ENCODE measurements at places on chromosomes 3 and 15.

- no peak for DNase-seq
Observed at GRCh38 chr3:140898340-140899180, 43.1 kb upstream of the SLC25A36 start.

DNA sequence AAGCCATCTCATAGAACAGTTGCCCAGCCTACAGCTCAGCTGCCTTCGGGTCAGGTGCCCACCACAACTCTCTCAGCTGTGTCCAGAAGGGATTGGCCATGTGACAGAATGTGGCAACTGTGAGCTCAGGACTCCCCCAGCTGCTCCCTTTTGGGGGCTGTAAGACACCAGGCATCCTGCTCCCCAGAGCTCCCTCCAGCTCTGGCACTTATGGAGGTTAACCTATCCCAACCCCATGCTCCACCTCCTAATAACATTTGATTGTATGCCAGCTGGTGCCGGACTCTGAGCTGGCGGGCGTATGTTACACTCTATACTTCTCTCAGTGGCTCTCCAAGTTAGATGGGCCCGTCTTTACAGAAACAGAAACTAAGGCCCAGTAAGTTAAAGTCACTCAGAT, 222.8 kb downstream of the FAM43A start:
- no peak for DNase-seq

GRCh38 chr15:82799183-82799841, 6.6 kb downstream of the FSD2 start:
- no peak for DNase-seq

GRCh38 chr3:177358977-177359592, 161.8 kb upstream of the TBL1XR1 start:
- peak; percentile 67 for DNase-seq

- no peak for DNase-seq
Observed at GRCh38 chr15:71050461-71050860, 64.8 kb upstream of the THSD4 start.

DNA sequence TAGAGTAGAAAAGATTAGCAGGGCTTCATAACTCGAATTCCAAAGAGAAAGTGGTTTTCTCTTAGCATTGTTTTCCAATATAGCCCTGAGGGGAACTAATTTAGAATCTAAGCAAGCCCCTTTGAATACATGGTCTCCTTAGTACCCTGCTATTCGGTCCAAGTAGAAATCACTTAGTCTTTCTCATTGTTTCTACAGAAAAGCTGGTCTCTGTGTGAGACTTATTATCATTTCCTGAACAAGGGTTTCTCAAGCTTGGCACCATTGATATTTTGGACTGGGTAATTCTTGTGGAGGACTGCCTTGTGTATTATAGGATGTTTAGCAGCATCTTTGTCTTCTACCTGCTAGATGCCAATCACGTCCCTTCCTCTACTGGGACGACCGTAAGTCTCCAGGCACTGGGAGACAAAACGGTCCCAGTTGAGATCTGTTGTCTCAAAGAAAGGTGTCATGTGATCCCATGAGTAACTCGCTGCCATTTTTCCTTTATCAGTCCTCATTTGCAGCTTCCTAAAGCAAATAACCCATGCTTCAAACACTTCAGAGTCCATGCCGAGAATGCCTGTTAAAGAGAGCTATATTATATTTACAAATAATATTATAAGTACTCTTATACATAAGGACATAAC, 230.7 kb upstream of the SLCO3A1 start:
- DNase-seq, result no peak

DNA sequence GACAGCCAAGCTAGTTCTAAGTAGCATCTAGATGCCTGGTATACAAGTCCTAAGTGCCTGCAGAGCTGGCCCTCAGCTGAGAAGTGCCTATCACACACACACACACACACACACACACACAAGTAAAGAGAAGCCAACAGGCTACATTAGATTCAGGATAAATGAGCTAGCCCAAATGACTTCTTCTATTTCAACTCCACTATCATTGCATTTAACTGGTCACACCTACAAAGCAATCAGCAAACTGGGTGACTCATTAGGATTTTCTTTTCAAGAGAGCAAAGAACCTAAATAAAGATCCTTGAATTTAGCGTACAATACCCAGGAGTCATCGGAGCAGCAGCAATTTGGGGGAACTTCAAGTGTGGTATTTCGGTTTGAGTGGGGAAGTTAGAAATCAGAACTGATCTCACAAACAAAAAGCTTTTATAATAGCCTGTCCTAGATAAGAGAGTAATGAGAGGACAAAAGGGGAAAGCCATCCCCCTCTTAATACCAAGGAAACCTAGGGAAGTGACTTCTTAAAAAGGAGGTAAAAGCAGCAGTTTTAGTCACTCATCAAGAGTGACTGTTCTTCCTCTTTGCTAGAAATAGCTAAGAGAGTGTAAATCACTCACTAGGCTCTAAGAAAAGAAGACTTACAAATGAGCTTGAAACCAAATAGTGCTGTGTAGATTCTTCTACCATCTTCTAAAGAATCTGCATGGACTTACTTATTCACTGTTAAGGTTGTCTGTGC, 112.7 kb downstream of the TNIK start:
- no peak for DNase-seq

DNA sequence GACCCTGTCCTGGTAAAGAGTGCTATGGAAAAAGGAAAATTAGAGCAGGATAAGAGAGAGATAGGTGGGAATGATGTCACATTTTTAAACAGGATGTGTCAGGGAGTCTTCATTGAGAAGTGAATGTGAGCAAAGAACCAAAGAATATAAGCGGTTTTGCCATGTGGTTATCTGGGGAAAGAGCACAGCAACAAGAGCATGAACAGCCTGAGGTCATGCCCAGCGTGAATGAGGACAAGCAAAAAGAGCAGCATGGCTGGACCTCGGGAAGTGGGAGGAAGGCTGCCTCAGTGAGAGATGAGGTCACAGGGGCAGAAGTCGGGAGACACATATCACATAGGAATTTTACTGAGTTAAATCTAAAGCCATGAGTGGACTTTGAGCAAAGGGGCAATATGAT, 82.8 kb upstream of the HES1 start:
- no peak for DNase-seq

GRCh38 chr3:16398648-16399047, 114.9 kb downstream of the RFTN1 start:
- DNase-seq, result no peak

- no peak for DNase-seq
Observed at GRCh38 chr3:83393276-83393675, 1565.5 kb upstream of the CADM2 start.

DNA sequence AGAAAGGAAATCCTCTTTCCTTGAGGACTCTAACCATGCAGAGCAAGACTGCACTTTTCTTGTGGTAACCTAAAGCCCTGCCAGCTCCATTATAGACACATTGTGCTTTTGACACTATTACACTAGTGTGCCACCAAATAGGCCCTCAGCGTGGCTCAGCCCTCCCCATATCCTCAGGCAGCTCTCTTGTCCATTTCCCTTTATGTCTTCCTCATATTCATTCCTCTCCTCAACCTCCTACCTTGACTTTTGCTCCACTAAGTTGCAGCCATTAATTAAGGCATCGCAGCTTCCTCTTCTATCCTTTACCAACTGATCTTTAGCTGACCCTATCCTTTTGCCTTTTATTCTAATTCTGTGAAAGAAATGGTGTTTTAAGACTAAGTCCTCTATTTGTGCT, 3.7 kb downstream of the ATG7 start:
- DNase-seq, result no peak

- no peak for DNase-seq
Observed at GRCh38 chr3:53594276-53594675, 99.9 kb downstream of the CACNA1D start.

GRCh38 chr3:54988302-54988837, 60.5 kb upstream of the LRTM1 start:
- DNase-seq, result no peak

GRCh38 chr15:57522148-57522547, 69.6 kb upstream of the MYZAP start:
- peak; percentile 71 for DNase-seq

DNA sequence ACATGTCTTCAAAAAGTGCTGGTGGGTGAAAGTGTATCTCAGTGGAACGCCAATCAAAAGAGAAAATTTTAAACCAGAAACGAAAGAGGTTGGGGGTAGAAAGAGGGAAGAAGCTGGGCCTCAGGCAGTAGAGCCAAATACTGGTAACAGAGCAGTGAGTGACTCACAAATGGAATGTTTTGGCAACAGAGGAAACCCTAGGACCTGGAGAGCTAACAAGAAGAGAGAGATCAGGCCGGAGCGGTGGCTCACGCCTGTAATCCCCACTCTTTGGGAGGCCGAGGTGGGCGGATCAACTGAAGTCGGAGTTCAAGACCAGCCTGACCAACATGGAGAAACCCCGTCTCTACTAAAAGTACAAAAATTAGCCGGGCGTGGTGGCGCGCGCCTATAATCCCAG, 450.8 kb upstream of the NAALADL2 start:
- DNase-seq, result no peak

GRCh38 chr15:98904544-98904943, 103.0 kb downstream of the PGPEP1L start:
- DNase-seq, result no peak

GRCh38 chr3:197001972-197002700, 27.5 kb downstream of the MELTF start:
- DNase-seq, result no peak

- DNase-seq, result no peak
Observed at GRCh38 chr3:20319551-20319950, 133.5 kb upstream of the SGO1 start.

DNA sequence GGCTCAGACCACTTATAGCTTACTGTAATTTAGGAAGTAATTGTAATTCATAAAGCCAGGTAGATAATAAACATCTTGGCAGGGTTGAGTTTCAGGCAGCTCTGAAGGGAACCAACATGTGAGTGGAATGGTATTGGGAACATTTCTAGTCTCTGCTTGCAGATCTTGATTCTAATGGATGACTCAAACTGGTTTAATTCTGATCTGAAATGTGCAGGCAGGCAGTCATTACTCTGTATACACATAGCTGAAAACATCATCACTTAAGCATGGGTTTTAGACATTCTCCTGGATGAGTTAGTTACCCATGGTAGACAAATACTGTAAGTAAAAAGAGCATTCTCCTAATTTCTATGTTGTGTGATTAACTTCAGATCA, 317.0 kb upstream of the TPRG1 start:
- no peak for DNase-seq

DNA sequence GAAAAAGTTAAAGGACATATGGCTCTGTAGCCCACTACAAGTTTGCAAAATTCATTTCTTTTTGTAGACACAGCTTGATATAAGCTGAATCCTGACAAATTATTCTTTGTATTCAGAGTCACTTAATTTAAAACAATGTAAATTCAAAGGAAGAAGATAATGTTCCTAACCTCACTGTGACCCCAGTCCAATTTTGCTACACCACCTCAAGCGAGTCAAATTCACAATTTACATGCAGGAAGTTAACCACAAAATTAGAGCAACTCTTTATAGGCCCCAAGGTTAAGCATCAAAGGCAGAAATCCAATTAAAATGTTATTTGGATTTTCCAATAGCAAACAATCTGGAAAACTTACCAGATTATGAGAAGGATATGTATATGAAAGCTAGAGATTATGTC, 119.5 kb upstream of the CNTN6 start:
- DNase-seq, result no peak

Data from left lobe of liver (tissue), 2 donors.